ENCODE measurements at places on chromosomes 1 and 21.

- no peak for DNase-seq
These were observed 23.7 kb upstream of the TNFRSF1B start for GRCh38 chr1:12142891-12143630.

GRCh38 chr1:246782120-246782900 lies 58.1 kb downstream of the SCCPDH start:
- no peak for DNase-seq

DNA sequence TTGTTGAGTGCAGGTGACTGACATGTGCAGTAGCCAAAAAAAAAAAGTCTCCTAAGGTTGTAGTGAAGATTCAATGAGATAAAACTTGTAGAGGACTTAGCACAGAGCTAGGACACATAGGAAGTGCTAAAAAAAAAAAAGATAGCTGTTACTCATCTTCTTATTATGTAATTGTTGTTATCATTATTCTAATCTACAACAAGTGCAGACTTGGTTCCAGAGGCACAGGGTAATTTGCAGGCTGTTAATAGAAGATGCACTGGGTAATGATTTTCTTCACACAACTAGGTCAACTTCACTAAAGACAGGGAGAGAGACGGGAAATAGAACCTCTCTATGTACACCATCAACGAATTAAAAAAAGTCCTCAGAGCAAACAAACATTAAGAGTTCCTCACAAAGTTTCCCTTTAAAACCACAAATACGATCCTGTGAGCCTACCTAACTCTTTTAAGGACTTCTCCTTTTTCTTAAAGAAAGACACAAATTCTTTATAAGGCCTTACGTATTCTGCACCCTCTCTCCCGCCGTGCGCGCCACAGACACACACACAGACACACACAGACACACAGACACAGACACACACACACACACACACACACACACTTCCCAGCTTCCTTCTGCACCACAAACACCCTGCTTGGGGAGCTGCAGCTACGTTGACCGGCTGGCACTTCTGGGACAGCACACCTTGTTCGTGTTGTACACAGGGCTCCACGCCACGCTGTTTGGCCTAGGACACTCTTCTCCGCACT lies 49.8 kb upstream of the GADD45A start:
- DNase-seq, result no peak

GRCh38 chr21:32330784-32331311 lies 32.2 kb downstream of the MRAP start:
- DNase-seq, result no peak

DNA sequence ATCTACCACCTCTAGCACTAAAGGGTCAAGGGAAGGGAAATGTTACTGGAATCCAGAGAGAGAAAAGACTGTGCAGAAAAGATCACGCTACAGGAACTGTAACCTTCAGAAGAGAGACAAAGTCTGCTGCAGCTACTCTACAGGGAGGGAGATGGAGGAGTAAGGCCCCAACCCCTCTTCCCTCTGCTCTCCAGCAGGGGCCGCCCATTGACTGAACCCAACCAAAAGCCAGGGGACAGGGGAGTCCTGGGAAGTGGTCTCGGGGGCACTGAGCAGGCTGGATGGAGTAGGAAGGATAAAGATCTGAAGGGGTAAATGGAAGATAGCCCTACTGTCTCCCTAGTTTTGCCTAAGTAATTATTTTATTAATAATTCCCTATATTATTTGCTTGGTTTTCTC lies 72.8 kb upstream of the NR5A2 start:
- no peak for DNase-seq

DNA sequence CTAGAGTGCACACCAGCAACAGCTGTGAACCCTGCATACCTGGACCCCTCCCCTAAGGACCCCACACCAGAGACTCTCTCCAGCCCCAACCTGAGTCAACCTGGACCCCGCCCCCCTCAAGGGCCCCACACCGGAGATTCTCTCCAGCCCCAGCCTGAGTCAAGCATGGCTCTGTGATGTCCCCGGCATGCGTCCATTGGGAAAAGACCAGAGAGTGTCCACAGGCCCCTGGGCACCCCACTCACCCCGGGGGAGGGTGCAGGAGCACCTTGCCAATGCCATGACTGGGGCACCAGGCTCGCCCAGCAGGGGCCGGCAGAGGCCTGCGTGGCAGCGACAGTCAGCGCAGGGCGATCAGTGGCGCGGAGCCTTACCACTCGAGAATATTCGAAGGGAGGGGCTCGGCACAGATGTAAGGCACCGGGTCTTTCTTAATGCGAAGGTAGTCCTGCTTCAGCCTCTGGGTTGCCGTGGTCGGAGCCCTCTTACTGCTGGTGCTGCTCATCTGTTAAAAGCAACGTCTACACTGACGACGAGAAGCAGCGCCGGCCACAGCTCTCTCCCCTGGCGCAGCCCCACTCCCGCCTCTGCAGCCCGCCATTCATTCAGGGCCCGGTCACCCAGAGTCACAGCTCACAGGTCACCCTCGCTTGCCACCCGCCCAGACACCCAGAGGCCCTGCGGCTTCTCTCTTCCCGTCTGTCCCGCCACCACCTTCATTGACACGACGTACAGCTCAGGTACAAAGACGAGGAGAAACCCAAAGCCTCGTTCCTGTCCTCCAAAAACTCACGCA lies 6.0 kb downstream of the UBE2J2 start:
- no peak for DNase-seq
